ENCODE measurements at places on chromosomes 1 and 21. TPM values are rescaled to one million over a fixed set of nuclear protein-coding genes. Genes with fewer than 3 reads are reported as not detected.
A peak's percentile ranks its signal among the peaks of the same experiment; 100 is the strongest.

GRCh38 chr1:84497631-84498275, 8.4 kb upstream of the SPATA1 start:
- no peak overlapping the region for H3K27ac ChIP-seq
- peaks cover 24% of the 10 kb centered on the region for H3K4me1 ChIP-seq
- H3K36me3 ChIP-seq: peaks cover 19% of the 10 kb centered on the region
- no peak for DNase-seq
- H3K27me3 ChIP-seq: no peaks in the 10 kb centered on the region

DNA sequence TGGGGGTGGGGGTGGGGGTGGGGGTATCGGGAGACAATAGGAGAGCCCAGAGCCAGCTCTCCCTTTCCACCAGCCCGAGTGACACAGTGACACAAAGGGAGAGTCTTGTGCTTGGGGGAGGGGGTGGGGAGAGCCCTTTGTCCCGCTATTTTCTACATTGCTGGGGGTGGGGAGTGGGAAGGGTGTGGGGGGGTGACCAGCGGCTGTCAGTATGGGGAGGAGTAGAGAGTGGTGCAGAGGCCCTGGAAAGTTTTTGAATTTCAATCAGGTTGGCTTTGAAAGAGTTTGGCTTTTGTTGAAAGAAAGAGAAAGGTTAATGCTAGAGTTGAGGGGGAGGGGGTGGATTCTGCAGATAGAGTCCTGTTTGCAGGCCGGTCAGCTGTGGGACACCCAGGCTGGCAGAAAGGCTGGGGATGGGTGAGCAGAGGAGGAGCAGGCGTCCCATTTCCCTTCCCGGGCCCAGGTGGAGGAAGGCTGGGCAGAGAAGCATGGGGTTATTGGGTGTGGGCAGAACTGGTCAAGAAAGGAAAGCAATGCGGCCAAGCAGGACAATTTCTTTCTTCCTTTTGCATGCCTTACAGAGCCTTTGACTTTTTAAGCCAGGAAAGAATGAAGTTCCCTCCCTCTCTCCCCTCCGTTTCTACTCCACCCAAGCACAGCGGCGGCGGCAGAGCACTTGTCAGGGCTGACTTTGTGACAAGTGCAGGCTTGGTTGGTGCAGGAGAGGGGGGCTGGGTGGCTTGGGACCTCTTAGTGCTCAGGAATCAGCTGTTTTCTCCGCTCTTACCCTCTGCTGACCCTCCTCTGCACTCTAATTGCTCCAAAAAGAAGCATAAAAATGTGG, 96.2 kb downstream of the RNF220 start:
- no peak overlapping the region for H3K4me3 ChIP-seq
- peaks cover 14% of the 10 kb centered on the region for H3K27me3 ChIP-seq
- DNase-seq: no peak
- H3K4me1 ChIP-seq: peaks cover 2% of the 10 kb centered on the region
- H3K36me3 ChIP-seq: no peaks in the 10 kb centered on the region

Gene PRXL2B
- total RNA-seq: 25.6 TPM

DNA sequence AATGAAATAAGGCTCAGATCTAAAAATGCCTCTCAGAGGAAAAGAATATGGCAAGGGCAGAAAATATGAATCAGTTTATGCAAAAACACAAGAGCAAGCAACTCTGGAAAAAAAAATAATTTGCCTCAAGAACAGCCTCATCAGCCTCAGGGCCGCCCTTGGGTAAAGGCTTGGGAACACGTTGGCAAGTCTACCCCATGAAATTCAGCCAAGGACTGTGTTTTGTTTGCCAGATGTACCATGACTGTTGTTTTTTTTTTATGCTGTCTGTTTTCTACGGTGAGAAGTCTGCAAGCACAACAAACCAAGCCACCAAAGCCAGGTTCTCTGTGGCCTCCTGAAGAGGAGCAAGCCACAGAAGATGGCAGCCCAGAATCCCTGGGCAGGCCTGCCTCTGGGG, 18.0 kb downstream of the HHIPL2 start:
- no peaks in the 10 kb centered on the region for H3K36me3 ChIP-seq
- H3K4me1 ChIP-seq: no peaks in the 10 kb centered on the region
- H3K4me3 ChIP-seq: no peak overlapping the region
- no peak for DNase-seq
- H3K27ac ChIP-seq: no peak overlapping the region

Gene IL23R
- total RNA-seq: not detected

GRCh38 chr1:74463333-74463988, 49.0 kb downstream of the LRRC53 start:
- H3K27me3 ChIP-seq: peaks cover 21% of the 10 kb centered on the region
- no peak for DNase-seq
- no peak overlapping the region for H3K27ac ChIP-seq
- peaks cover 6% of the 10 kb centered on the region for H3K4me1 ChIP-seq

DNA sequence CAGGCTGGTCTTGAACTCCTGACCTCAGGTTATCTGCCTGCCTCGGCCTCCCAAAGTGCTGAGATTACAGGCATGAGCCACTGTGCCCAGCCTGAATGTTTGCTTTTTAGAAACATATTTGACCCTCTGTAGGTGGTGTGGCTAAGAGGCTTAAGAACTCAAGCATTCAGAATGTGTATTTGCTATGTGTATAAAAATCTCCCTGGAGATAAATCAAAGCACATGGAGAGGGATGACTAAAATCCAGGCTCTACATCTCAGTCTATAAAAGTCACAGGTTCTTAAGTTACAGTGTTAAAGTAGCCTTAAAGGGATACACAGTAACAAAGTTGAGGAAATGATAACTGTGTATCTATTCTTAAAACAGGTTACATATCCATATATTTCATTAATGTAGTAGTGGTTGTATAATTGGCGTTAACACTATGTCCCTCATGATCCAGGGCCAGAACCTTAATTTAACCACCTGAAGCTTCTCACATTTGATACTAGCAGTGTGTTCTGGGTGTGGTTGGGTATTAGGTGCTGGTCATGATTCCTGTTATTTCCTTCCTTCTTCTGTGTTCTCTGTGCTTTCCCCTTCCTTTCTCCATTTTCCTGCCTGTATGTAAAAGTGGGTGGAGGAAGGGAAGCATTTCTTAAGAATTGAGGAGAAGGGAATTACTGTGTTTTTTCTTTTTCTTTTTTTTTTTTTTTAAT, 16.2 kb downstream of the GIPC2 start:
- H3K27me3 ChIP-seq: no peaks in the 10 kb centered on the region
- DNase-seq: no peak
- peaks cover 1% of the 10 kb centered on the region for H3K36me3 ChIP-seq
- no peak overlapping the region for H3K4me3 ChIP-seq
- peaks cover 32% of the 10 kb centered on the region for H3K4me1 ChIP-seq

DNA sequence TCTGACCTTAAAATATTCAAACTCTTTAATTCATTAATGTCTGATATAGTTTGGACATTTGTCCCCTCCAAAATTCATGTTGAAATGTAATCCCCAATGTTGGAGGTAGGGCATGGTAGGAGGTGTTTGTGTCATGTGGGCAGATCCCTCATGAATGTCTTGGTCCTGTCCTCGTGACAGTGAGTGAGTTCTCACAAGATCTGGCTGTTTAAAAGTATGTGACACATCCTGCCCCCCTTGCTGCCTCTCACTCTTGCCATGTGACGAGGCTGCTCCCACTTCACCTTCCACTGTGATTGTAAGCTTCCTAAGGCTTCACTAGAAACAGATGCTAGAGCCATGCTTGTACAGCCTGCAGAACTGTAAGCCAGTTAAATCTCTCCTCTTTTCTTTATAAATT, 21.3 kb upstream of the FBXO28 start:
- H3K27me3 ChIP-seq: peaks cover 29% of the 10 kb centered on the region
- no peaks in the 10 kb centered on the region for H3K36me3 ChIP-seq
- H3K4me3 ChIP-seq: no peak overlapping the region
- H3K4me1 ChIP-seq: peaks cover under 1% of the 10 kb centered on the region
- H3K27ac ChIP-seq: no peak overlapping the region

Gene CLCNKA
- total RNA-seq: 0.12 TPM

DNA sequence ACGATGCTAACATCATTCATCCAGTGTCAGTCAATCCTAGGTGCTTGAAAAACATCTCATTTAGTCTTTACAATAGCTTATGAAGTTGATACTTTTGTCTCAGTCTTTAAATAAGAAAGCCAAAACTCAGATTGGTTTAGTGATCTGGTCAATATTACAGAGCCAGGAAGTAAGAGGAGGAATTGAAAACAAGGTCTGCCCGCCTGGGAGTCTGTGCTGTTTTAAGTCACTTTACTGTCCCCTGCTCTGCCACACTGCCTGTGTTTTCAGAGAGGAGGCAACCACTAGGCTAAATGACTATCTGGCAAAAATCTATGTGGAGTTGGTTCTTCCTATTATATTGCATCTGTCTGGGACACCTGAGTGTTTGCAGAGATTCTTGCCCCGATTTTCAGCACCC, 62.3 kb downstream of the ST6GALNAC3 start:
- H3K4me1 ChIP-seq: no peaks in the 10 kb centered on the region
- no peak overlapping the region for H3K4me3 ChIP-seq
- H3K36me3 ChIP-seq: no peaks in the 10 kb centered on the region
- H3K27ac ChIP-seq: no peak overlapping the region
- DNase-seq: no peak
- no peaks in the 10 kb centered on the region for H3K27me3 ChIP-seq

DNA sequence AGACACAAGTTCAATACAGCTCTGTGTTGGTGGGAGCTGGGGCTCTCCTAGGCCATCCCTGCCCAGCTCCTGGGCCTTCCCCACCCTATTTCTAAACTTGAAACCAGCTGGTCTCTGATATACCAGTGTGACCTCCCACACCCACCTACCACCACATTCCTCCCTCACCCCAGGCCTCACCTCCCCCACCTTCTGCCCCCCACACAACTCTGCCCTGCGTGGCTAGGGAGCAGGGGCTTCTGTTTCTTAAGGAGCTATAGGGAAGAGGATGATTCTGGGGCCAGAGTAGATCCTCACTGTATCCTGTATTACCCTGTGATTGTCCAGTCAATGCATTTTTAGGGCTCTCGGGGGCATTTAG, 16.5 kb downstream of the NES start:
- no peak for DNase-seq
- H3K27me3 ChIP-seq: peaks cover 19% of the 10 kb centered on the region
- no peak overlapping the region for H3K4me3 ChIP-seq
- H3K27ac ChIP-seq: peak overlapping the region; percentile 90

Gene FCGR3A
- not detected for total RNA-seq

Gene SEC16B
- total RNA-seq: 5.7 TPM

DNA sequence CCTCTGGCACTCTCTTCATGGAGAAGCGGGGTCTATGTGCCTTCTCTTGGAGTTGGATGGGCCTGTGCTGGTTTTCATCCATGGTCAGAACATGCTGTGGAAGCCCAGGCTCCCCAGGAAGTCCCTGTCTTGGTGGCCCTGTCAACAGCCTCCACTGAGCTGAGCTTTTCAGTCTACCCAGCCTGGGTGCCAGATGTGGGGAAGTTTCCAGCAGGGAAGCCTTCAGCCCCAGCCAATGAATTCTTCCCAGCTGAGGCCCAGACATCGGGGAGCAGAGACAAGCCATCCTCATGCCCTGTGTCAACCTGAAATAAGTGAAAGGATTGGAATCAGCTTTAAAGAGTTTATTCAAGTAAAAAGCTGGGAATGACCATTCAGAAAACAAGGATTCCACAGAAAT, 75.1 kb upstream of the PGBD5 start:
- H3K27ac ChIP-seq: no peak overlapping the region
- peaks cover 13% of the 10 kb centered on the region for H3K27me3 ChIP-seq
- no peaks in the 10 kb centered on the region for H3K36me3 ChIP-seq
- DNase-seq: no peak
- H3K4me3 ChIP-seq: no peak overlapping the region
- H3K4me1 ChIP-seq: peaks cover 24% of the 10 kb centered on the region

DNA sequence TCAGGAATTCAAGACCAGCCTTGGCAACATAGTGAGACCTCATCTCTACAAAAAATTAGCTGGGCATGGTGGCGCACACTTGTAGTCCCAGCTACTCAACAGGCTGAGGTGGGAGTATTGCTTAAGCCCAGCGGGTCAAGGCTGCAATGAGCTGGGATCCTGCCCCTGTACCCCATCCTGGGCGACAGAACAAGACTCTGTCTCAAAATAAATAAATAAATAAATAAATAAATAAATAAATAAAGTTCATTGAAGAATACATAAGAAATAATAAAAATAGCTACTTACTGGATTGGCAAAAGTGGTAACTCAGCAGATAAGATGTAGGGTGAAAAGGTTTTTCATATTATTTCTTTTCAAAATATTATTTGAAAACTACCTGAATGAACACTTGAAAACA, 5.9 kb downstream of the CEP170 start:
- peaks cover 67% of the 10 kb centered on the region for H3K4me1 ChIP-seq
- no peak overlapping the region for H3K27ac ChIP-seq
- no peak for DNase-seq
- no peaks in the 10 kb centered on the region for H3K27me3 ChIP-seq
- no peak overlapping the region for H3K4me3 ChIP-seq

Gene SPRR4
- total RNA-seq: not detected

Gene PLA2G2A
- total RNA-seq: not detected

Gene TMEM240
- total RNA-seq: 3.6 TPM

GRCh38 chr1:65182658-65183268, 34.8 kb downstream of the AK4 start:
- H3K27ac ChIP-seq: no peak overlapping the region
- DNase-seq: no peak
- no peaks in the 10 kb centered on the region for H3K36me3 ChIP-seq
- H3K4me3 ChIP-seq: no peak overlapping the region
- no peaks in the 10 kb centered on the region for H3K27me3 ChIP-seq

DNA sequence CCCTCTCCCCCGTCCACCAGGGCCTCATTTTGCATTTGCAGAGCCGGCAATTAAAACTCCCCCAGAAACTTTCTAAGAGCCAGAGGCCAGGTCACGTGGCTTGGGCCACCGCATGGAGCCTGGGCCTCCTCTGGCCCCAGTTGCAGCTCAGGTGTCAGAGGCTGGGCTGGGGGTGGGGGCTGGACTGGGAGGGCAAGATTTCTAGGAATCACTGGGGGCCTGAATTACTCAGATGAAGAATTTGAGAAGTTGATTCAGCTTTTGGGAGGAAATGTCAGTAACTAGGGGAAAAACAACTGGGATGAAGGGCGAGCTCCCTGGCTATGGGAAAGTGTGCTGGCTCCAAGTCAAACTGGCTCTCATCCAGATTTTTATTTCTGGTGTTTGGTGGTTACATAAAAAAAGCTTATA, 151.0 kb downstream of the CDC7 start:
- no peak overlapping the region for H3K4me3 ChIP-seq
- H3K27me3 ChIP-seq: peaks cover 5% of the 10 kb centered on the region
- DNase-seq: no peak

DNA sequence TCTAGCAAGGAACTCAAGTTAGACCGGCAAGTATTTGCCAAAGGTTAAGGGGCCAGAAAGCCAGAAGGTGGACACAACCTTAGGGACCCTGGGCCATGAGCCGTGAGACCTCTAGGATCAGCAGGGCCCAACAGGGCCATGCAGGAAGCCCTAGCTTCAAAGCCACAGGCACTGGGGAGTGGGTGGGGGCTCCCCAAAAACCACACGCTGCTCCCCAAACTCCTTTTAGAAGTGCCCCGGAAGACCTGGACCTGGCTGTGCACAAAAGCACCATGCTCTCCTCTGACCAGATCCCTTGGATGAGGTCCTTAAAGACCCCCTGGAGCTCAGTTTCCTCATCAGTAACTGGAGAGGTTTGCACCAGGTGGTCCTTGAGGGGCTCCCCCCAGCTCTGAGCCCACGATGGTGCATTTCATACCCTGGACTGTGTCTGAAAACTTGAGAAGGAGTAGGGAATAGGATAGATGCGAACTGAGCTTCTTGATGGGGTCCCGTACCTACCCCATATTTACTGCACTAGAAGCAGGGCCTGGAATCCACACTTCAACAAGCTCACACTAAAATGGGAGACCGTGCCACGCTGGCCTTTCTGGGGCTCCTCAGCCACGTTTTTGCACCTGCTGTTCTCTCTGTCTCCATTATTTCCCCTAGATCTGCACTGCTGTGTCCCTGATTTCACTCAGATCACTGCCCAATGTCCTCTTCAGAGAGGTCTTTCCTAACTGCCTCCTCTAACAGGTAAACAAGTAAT, 40.6 kb upstream of the LBR start:
- H3K36me3 ChIP-seq: no peaks in the 10 kb centered on the region
- no peaks in the 10 kb centered on the region for H3K27me3 ChIP-seq
- no peak overlapping the region for H3K27ac ChIP-seq
- peaks cover 19% of the 10 kb centered on the region for H3K4me1 ChIP-seq
- no peak overlapping the region for H3K4me3 ChIP-seq
